Aorta (tissue), 5 donors: ENCODE measurements at places on chromosomes 11 and 22. TPM values are rescaled to one million over a fixed set of nuclear protein-coding genes. Genes with fewer than 3 reads are reported as not detected.

The RFPL1 gene
- not detected for total RNA-seq

The SPON1 gene
- total RNA-seq, result 79.2 TPM

DNA sequence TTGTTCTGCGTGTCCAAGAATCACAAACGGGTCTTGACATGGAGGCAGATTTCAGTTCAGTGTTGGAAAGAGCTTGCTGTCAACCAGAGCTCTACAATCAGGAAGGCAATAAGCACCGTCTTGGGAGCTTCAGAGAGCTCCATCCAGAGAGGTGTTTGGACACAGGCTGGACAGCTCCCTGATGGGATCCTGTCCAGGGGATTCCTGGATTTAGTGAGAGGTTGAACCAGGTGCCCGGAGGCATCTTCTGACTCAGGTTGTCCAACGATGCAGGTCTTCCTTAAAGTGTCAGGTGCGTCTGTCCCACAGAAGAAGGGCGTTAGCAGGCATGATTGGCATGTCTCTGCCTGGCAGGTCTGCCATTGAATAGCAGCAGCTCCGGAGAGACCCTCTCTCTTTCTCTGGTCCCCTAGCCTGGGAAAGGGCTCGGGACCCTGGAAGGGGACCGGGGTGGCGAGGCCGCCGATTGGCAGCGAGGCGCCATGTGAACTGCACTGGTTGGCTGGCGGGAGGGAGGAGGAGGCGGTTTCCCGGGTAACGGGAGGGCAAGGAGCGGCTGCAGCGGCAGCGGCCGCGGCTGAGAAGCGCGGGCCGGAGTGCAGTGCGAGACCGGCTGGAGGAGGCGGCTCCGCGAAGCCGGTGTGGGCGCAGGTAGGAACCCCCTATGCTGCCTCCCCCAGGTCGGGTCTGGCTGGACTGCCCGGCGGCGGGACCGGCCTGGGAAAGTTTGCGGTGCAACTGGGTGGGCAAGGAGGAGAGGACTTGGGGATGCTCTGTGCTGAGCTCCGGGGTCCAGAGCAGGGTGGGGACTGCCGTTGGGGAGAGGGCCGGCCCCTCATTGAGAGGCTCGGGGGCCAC, 104.1 kb upstream of the E2F8 start:
- H3K27me3 ChIP-seq, result no peaks in the 10 kb centered on the region
- DNase-seq, result peak; percentile 82
- no peaks in the 10 kb centered on the region for H3K36me3 ChIP-seq
- no peak overlapping the region for H3K4me3 ChIP-seq

The SDF2L1 gene
- 24.8 TPM for total RNA-seq

The MYO18B gene
- 19.9 TPM for total RNA-seq

GRCh38 chr11:121132211-121132976, 31.4 kb downstream of the TECTA start:
- no peak for DNase-seq
- no peaks in the 10 kb centered on the region for H3K27me3 ChIP-seq
- no peak overlapping the region for H3K27ac ChIP-seq
- no peak overlapping the region for H3K4me3 ChIP-seq
- no peaks in the 10 kb centered on the region for H3K4me1 ChIP-seq

DNA sequence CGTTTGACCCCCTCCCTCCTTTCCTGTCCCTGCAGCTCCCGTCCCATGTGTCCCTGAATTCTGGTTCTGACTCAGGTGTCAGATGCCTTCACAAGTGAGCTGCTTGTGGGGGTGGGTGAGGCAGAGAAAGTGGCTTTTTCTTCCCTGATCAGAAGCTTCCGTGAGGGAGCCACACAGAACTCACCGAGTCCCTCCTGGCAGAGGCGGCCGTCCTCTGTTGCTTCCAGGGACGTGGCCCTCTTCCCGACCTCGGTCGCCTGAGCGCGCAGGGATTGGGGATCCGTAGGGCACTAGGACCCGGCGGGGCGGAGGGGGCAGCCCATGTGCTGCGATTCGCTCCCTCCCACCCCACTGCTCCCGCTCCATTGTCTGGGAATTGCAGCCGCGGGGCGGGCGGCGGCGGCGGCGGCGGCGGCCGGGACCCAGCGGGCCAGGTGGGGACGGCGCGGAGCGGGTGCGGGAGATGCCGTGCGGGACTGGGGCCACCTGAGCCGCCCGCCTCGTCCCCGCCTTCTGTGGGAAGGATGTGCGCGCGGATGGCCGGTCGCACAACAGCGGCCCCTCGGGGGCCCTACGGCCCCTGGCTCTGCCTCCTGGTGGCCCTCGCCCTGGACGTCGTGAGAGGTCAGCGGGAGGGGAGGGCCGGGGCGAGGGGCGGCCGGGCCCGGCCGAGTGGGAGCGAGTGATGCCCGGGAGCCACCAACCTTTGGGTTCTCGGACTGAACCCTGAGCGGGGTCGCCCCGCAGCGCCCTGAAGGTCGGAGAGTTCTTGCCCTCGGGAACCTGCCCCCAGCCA, at the start of gene TMEM132A:
Gene TMEM132A, plus strand, starts transcription at position 351 of the 796 bp plus-strand sequence. Its CDS starts 174 bp downstream, at position 525.
- no peaks in the 10 kb centered on the region for H3K36me3 ChIP-seq
- H3K27ac ChIP-seq, result no peak within 1 kb of the TSS

- H3K4me1 ChIP-seq, result no peaks in the 10 kb centered on the region
- no peak overlapping the region for H3K4me3 ChIP-seq
Observed at GRCh38 chr11:44585421-44585820, 20.0 kb downstream of the CD82 start.

GRCh38 chr22:39446239-39446721, 10.5 kb upstream of the MGAT3 start:
- no peak for DNase-seq
- no peak overlapping the region for H3K4me3 ChIP-seq
- no peaks in the 10 kb centered on the region for H3K27me3 ChIP-seq
- H3K4me1 ChIP-seq, result no peaks in the 10 kb centered on the region

DNA sequence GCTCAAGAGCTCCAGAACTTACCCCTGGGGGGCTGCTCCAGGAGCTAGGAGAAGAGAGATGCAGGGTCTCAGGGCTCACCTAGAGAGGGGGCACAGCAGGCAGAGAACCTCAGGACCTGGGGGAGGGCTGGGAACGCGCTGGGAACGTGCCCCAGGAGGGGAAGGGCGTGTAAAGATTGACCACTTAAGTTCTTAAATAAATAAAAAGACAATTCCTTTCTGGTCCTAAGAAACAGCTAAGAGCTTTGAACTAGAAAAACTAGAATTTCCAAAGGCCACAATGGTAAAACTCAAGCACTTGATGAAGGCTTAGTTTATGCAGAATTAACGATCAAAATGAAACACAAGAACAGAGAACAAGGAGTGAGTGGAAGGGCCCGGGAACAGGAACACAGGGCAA, 89.1 kb downstream of the CELSR1 start:
- no peak for DNase-seq
- no peak overlapping the region for H3K27ac ChIP-seq
- no peak overlapping the region for H3K4me3 ChIP-seq
- no peaks in the 10 kb centered on the region for H3K27me3 ChIP-seq

DNA sequence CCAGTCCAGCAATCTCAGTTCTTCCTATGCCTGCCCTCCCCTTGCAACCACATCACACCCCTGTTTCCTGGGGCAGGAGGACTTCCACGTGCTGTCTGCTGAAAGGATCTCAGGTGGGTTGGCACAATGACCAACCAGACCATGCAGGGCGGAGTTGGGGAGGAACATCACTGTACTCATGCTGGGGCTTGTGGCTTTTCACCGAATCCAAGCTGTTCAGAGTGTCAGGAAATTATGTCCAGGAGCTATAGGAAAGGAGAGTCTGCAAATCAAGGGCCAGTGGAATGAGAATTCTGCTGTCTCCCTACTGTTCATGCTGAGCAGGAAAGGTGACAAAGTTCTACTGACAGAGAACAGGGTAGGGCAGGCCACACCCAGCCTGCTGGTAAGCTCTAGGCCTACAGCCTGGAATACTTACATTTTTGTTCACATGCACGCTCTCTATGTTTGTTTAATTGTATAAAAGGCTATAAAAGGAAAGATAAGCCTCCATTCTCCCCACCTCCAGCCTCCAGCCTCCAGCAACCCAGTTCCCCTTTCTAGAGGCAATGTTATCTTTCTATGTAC, 1.7 kb upstream of the PLAAT2 start:
- no peaks in the 10 kb centered on the region for H3K4me1 ChIP-seq
- DNase-seq, result no peak
- no peak overlapping the region for H3K27ac ChIP-seq

The TENM4 gene
- 9.1 TPM for total RNA-seq

DNA sequence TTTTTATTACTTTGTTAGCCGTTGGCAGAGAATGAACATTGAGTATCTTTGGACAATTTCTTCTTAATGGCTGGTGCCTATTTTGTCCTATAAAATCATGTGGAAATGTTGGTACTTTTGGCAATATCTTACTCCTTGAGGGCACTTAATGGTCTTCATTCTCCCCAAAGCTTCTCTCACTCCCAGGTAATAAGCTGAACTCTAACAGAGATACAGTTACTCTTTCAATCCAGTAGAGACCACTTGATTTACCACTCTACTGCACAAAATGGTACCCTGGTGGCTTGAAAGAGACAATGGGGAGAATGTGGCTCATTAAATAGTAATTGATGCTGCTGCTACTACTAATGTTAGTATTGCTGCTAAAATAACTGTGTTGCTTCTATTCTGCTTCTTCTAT, 53.0 kb downstream of the MAML2 start:
- no peak overlapping the region for H3K4me3 ChIP-seq
- no peaks in the 10 kb centered on the region for H3K27me3 ChIP-seq
- H3K4me1 ChIP-seq, result peaks cover 6% of the 10 kb centered on the region

DNA sequence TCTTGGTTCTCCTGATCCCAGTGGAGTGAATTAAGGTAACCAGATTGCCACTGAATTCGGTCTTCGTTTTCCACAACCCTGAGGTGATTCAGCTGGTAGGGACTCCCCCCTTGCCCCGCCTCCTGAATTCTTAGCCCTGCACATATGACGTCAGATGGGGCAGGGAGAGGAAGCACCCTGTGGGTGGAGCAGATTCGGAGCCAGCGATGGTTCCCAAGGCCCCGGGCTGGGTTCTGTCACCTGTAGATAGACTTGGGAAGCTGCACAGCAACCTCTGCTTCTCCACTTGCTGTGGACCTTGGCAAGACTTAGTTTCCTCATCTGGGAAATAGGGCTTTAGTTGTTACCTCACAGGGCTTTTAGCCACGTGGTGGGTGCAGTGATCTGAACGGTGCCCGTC, 67.8 kb downstream of the CTTN start:
- H3K4me3 ChIP-seq, result no peak overlapping the region
- H3K27ac ChIP-seq, result no peak overlapping the region
- H3K4me1 ChIP-seq, result no peaks in the 10 kb centered on the region
- no peaks in the 10 kb centered on the region for H3K27me3 ChIP-seq
- H3K36me3 ChIP-seq, result no peaks in the 10 kb centered on the region
- peak; percentile 68 for DNase-seq

DNA sequence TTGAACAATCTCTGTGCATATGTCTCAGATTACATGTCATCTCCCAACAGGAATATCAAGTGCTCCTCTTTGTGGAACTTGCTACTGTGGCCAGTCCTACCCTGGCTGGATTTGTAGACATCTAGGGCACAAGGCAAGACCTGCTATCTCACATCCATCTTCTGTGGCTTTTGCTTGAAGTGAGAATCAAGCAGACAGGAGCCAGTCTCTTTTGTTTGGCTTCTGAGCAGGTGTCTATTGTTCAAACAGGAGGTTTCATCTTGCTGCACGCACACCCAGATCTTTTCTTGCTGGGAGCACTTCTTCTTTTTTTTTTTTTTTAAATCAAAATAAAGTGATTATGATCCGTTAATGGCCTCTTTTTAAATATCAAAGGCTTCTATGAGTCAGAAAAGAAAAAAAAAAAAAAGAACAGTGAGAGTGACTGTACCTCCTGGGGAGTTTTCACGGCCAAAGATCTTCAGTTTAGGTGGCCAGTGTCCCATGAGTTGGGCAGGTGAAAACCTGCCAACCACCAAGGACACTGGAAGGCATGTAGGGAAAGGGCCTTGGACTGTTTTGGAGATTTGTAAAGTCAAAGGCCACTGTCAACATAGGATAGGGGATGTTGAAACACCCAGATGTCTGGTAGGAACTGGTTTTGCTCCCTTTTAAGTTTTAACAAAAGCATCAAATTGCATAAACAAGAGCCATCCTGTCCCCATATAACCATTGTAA, 78.1 kb downstream of the CD44 start:
- DNase-seq, result no peak
- no peak overlapping the region for H3K4me3 ChIP-seq
- no peaks in the 10 kb centered on the region for H3K27me3 ChIP-seq
- H3K4me1 ChIP-seq, result no peaks in the 10 kb centered on the region

- no peak overlapping the region for H3K4me3 ChIP-seq
- H3K27ac ChIP-seq, result no peak overlapping the region
- H3K27me3 ChIP-seq, result no peaks in the 10 kb centered on the region
- no peaks in the 10 kb centered on the region for H3K4me1 ChIP-seq
- DNase-seq, result no peak
- no peaks in the 10 kb centered on the region for H3K36me3 ChIP-seq
Observed at GRCh38 chr22:33099593-33099992, 41.4 kb upstream of the SYN3 start.

The CYP2D6 gene
- 1.0 TPM for total RNA-seq

The THRSP gene
- total RNA-seq, result not detected

The GRAP2 gene
- total RNA-seq, result 2.0 TPM

DNA sequence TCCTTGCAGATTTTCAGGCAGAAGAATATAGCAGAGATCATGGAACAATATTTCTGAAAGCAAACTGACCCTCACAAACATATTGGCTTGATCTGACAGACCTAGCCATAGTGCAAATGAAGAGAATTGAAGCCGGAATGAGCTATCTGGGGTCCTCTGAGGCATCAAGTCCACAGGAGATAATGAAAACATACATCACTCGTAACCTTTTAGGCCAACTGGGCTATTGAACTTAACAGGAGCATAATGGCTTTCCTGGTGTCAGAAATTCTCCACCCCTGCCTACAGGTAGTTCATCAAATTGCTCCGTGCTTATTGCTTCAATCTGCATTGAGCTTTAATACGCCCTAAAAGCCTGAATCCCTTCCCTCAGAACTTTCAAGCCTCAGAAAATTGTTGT, 1414.6 kb upstream of the TENM4 start:
- no peaks in the 10 kb centered on the region for H3K4me1 ChIP-seq
- H3K36me3 ChIP-seq, result no peaks in the 10 kb centered on the region
- H3K27me3 ChIP-seq, result no peaks in the 10 kb centered on the region
- no peak overlapping the region for H3K4me3 ChIP-seq

DNA sequence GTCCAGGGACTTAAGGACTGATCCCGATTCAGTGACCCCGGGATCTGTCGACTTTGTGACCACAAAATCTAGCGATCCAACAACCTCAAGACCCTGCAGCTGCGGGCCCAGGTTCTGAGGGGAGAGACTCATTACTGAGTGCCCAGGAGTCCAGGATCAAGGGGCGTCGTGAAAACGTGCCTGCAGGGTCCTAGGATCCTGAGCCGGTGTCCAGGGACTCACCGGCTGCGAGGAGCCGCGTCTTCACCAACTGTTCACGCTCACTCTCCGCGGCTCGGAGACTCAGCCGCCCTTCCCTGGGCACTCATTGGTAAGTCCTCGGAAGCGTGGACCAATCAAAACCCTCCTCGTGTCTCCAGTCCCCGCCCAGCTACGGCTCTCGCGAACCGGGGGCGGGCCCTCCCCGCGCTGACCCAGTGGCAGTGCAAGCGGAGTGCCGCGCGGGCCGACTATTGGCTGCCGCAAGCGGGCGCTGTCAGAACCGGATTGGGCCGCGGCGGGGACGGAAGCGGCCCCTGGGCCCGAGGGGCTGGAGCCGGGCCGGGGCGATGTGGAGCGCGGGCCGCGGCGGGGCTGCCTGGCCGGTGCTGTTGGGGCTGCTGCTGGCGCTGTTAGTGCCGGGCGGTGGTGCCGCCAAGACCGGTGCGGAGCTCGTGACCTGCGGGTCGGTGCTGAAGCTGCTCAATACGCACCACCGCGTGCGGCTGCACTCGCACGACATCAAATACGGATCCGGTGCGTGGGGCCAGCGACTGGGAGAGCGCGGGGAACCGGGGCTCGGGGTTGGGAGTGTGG, at the start of gene SDF2L1:
Gene SDF2L1, plus strand, starts transcription at position 514 of the 795 bp plus-strand sequence. Its CDS starts 35 bp downstream, at position 549.
- no peak within 1 kb of the TSS for H3K27ac ChIP-seq
- peak; percentile 99 for DNase-seq
- H3K4me3 ChIP-seq, result peak within 1 kb of the TSS; percentile 58
- no peaks in the 10 kb centered on the region for H3K27me3 ChIP-seq

The USP2 gene
- total RNA-seq, result 1.6 TPM

The CCDC188 gene
- 4.0 TPM for total RNA-seq
